ENCODE measurements at places on chromosomes 5 and 9.

DNA sequence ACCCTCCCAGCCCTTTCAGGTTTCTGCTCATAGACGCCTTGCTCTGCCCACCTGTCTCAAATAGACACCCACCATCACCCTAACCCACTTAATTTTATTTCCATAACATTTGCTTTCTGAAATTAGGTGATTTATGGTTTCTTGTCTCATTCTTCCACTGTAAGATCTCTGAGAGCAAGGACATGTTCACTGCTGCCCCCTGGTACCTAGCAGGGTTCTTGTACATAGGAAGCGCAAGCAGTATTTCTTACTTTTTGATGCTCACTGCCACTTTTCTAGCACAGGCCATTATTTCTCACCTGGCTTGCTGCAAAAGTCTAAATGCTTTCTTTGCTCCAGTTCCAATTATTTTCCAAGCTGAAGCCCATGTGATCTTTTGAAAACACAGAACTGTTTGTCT, 16.8 kb downstream of the C9orf57 start:
- no peak for DNase-seq

GRCh38 chr5:160668356-160668755, 183.7 kb downstream of the ATP10B start:
- DNase-seq: no peak

DNA sequence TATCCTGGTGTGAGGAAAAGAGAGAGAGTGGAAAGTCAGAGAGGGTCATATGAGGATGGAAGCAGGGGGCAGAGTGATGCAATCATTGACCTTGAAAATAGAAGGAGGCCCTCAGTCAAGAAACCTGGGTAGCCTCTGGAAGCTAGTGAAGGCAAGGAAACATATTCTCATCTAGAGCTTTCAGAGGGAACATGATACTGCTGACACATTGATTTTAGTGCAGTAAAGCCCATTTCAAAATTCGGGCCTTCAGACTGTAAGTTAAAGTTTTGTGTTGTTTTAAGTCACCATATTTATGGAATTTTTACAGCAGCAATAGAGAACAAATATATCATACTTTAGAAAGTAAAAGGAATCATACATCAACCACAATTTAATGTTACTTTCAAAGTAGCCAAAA, 87.0 kb downstream of the ADAMTS19 start:
- no peak for DNase-seq

DNA sequence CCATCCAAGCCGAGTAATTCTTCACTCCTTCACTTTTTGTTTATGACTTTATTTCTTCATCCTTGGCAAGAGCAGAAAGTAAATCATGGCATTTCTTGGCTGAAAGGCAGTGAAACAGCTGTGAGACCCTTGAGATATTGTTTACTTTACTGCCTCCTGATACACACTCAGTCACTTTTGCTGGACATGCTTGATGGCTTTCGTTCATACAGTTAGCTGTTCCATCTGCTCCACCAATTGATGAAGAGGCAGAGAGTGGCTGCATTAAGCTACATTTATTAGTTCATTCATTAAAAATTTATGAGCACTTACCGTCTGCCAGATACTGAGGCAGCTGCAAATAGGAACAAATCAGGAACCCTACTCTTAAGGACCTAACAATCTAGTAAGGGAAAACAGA, 184.4 kb upstream of the OR13F1 start:
- no peak for DNase-seq

DNA sequence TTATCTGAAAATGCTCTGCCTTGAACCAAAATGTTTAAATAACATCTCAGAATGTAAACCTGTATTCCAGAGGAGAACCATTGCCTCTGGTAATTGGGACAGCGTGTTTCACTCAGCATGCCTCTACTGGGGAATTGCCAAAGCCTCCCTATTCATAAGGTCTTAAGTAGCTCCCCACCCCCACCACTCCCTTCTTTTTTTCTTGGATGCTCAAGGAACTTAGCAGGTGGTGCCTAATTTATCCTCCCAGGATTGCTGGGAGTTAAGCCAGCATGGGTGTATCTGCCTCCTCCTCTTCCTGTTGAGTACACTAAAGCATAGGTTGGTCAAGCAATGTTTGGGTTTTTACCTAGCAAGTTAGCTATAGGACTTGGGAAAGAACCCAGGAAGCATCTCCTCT, 220.2 kb downstream of the DMAC1 start:
- DNase-seq: no peak

GRCh38 chr5:65395526-65396155, 86.1 kb downstream of the ADAMTS6 start:
- DNase-seq: no peak

- no peak for DNase-seq
Measured at GRCh38 chr9:115593587-115594091, 475.7 kb upstream of the TNC start.

DNA sequence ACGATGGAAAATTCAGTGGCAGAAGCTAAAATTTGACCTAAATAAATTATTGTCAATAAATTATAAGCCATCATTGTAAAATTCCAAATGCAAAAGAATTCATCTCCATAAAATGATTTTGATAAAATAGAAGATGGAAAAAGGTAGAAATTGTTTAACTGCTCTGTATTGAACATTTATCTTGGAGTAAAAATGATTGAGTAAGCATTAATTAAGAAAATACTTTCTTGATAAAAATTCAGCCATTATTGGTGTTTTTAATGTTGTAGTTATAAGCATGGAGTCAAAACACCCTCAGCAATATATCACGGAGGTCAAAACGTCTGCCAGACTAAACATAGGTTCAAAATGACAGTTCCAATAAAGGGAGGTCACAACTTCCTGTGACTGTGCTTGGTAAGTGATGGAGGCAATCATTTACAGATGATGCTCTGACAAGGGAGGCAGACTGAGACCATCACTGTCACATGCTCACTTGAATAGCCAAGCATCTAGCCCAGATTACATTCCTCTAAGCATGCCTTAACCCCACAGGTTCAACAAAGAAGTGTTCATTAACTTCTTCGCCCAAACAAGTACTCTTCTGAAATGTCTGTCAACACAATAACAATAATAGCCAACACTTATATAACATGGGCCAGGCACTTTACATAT, 69.5 kb downstream of the SH3TC2 start:
- no peak for DNase-seq

GRCh38 chr5:122332599-122333555, 20.8 kb downstream of the SNCAIP start:
- no peak for DNase-seq

GRCh38 chr5:4866817-4867216, 273.3 kb upstream of the ADAMTS16 start:
- no peak for DNase-seq

DNA sequence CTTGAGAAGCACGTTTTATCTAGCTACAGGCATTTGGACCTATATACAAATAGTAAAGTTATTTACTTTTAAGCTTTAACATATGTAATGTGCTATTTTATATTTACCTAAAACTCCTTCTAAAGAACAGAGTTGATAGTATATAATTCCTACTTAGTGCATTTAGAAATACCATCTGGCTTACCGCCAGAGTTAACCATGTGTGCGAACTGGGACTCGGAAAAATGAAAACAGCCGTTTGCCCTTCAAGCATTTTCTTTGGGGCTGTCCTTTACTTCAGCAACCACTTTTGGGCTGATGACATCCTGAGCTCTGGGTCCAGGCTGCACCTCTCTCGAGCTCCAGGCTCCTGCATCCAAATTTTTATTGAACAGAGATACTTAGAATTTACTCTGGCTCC, 21.9 kb upstream of the DHFR start:
- no peak for DNase-seq

GRCh38 chr5:54383225-54383901, 72.1 kb upstream of the HSPB3 start:
- no peak for DNase-seq

DNA sequence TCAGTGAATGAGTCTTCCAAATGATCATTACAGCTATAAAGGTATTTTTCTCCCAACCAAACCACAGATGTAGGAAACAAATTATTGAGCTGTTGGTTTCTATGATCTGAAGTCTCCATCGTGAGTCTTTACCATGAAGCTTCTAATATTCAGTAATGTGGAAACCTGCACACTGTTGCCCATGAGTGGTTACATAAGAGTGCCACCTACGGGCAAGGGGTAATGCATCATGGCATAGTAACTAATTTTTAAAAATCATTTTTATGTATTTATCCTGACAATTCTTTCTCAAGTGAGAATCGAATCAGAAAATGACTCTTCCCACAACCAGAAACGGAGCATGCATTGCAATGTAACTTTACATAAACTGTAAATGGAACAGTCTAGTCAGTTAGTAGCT, 282.5 kb upstream of the SMARCA2 start:
- DNase-seq: no peak

DNA sequence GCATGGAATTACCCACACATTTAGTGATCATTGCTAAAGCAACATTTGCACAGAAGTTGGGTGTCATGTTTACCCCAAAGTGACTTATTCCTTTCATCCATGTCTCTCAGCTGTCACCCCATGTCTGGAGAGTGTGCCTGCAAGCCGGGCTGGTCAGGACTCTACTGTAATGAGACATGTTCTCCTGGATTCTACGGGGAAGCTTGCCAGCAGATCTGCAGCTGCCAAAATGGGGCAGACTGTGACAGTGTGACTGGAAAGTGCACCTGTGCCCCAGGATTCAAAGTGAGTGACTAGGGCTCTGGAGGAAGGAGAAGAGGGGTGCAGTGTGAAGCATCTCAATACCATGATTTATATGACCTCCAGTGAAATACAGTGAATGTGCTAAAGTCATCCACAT, 99.9 kb upstream of the PRRC1 start:
- DNase-seq: no peak

DNA sequence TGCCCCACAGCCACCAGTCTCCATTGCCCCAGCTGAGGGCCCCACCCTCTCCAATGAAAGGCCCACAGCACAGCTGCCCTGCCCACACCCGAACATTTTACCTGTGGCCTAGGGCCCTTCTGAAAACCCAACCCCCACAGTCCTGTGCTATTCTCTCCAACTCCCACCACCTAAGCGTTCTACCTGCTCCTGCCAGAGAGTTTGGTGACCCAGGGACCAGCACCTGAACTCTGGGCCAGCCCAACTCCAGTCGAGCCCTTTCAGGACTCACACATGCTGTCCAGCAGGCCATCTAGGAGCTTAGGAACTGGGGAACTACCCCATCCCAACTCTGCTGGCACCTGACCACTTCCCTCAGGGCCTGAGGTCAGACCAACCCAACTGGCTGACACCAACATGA, 562.3 kb downstream of the DNAH5 start:
- DNase-seq: no peak

DNA sequence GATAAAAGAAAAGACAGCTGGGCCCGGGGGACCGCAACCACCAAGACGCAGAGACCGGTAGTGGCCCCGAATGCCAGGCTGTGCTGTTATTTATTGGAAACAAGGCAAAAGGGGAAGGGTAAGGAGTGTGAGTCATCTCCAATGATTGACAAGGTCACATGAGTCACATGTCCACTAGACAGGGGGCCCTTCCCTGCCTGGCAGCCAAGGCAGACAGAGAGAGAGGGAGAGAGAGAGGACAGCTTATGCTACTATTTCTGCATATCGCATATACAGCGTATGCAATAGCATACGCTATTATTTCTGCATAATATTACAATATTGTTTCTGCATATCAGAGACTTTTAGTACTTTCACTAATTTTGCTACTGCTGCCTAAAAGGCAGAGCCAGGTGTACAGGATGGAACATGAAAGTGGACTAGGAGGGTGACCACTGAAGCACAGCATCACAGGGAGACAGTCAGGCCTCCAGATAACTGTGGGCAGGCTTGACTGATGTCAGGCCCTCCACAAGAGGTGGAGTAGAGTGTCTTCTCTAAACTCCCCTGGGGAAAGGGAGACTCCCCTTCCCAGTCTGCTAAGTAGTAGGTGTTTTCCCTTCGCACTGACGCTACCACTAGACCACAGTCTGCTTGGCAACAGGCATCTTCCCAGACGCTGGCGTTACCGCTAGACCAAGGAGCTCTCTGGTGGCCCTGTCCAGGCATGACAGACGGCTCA, 50.3 kb downstream of the RFX3 start:
- no peak for DNase-seq

- no peak for DNase-seq
Measured at GRCh38 chr9:30796764-30797163, 1587.7 kb upstream of the ACO1 start.

DNA sequence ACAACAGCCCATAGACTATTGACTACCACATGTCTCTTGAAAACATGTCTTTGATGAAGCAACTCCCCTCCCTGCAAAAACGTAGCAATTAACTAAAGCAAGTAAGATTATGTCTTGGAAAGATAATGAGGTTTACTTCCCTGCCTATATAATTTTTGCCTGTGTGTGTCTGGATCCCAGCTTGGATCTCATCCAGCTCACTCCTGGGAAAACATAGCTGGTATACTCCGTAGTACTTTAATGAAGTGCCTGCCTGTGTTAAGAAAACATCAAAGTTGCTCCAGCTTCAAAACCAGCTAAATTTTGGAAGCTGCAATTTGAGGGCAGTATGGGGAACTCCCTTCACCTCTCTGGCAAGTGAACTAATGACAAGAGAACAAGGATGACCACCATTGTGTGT, 182.6 kb upstream of the C9orf72 start:
- no peak for DNase-seq

- DNase-seq: no peak
Measured at GRCh38 chr9:2241461-2241835, 226.3 kb downstream of the SMARCA2 start.

DNA sequence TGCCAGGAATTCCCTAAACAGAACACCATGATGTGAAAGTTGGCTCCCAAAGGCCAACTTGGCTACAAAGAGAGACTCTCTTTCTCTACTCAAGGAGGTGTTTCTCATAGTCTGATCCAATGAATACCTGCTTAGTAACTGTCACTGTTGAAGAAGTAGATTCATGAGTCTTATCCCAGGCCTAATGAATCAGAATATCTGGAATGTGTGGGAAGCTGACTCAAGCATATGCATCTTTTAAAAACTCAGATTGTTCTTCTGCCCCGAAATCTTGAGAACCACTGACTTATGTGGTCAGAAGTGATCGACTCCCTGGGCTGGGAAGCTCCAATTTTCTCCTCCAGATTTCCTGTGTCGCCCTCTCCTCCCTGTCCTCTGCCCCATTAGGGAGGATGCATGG, 345.6 kb downstream of the PLK2 start:
- DNase-seq: no peak

- no peak for DNase-seq
Measured at GRCh38 chr5:115723220-115723619, 93.2 kb downstream of the CDO1 start.

DNA sequence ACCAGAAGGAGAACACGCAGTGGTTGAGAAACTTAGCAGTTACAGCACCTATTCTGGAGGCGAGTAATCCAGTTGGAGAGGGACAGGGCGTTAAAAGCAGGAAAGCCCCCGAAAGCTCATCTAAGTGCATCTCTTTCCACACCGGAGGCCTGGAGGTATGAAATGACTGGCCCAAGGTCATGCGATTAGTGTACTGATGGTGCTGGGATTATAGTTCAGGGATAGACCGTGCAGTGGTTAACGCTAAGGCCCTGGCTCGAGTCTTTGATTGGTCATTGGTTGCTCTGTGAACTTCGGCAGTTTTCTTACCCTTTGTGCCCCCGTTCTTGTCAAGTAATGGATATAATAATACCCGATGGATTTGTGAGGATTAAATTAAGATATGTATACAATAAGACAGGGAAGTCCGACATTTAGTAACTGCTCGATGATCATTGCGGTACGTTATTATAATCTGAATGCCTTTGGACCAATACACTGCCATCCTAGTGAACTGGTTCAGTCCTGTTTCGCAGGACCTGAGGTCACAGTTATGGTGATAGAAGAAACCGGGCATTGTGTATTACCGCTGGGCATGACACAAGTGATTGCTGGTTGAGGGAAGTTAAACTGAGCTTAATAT, 960 bp downstream of the CANX start:
- peak; percentile 37 for DNase-seq

GRCh38 chr5:95934207-95934804, 27.3 kb downstream of the ELL2 start:
- DNase-seq: no peak

- peak; percentile 70 for DNase-seq
Measured at GRCh38 chr9:19184144-19184917, 46.2 kb upstream of the DENND4C start.

Data from activated T-cell treated with anti-CD3 and anti-CD28 coated beads for 24 hours (primary cell).